ENCODE measurements at places on chromosomes 2 and 18. TPM values are rescaled to one million over a fixed set of nuclear protein-coding genes. Genes with fewer than 3 reads are reported as not detected.

Gene ZNF24
- 12.5 TPM for polyA plus RNA-seq

Gene SIGLEC15
- 0.20 TPM for polyA plus RNA-seq

Gene HRH4
- polyA plus RNA-seq: 0.02 TPM

Gene UGT1A4
- polyA plus RNA-seq: not detected

Gene UGT1A5
- polyA plus RNA-seq: not detected

Gene RTTN
- 6.5 TPM for polyA plus RNA-seq

Gene LOXHD1
- polyA plus RNA-seq: 0.03 TPM

Gene CEBPZ
- polyA plus RNA-seq: 19.1 TPM

Gene GNLY
- not detected for polyA plus RNA-seq

Gene HOXD9
- polyA plus RNA-seq: not detected

Gene CNDP1
- 0.09 TPM for polyA plus RNA-seq

Gene HOXD4
- not detected for polyA plus RNA-seq

Gene HMSD
- polyA plus RNA-seq: 0.91 TPM

Gene CDK15
- not detected for polyA plus RNA-seq

Gene TMEM198
- 10.4 TPM for polyA plus RNA-seq

Gene CRYGC
- not detected for polyA plus RNA-seq

Gene RNF103
- polyA plus RNA-seq: 3.3 TPM

Gene LIMS3
- polyA plus RNA-seq: not detected

Gene IER3IP1
- polyA plus RNA-seq: 3.9 TPM

Gene COL4A4
- polyA plus RNA-seq: 0.33 TPM

Gene SEC11C
- polyA plus RNA-seq: 27.1 TPM

Gene GAREM2
- 19.9 TPM for polyA plus RNA-seq

Gene KCTD1
- 9.8 TPM for polyA plus RNA-seq

Gene FOXD4L1
- polyA plus RNA-seq: not detected

Gene FEV
- polyA plus RNA-seq: not detected

Gene HOXD10
- polyA plus RNA-seq: not detected

Gene ARHGAP25
- polyA plus RNA-seq: 2.4 TPM

Gene ERMN
- polyA plus RNA-seq: 0.11 TPM

Gene TXNDC2
- polyA plus RNA-seq: 0.11 TPM

Gene TFCP2L1
- polyA plus RNA-seq: 1.5 TPM

Gene CFAP65
- polyA plus RNA-seq: 0.45 TPM

Gene DOK1
- polyA plus RNA-seq: 11.0 TPM

Gene DSG1
- polyA plus RNA-seq: 0.06 TPM

Gene ADCYAP1
- polyA plus RNA-seq: 0.14 TPM

Gene ARHGAP28
- 2.9 TPM for polyA plus RNA-seq
